M059J (cell line): ENCODE measurements at places on chromosomes 1 and 21. TPM values are rescaled to one million over a fixed set of nuclear protein-coding genes. Genes with fewer than 3 reads are reported as not detected.

GRCh38 chr1:210001751-210002150 lies 63.7 kb downstream of the SYT14 start:
- DNase-seq: peak; percentile 63

DNA sequence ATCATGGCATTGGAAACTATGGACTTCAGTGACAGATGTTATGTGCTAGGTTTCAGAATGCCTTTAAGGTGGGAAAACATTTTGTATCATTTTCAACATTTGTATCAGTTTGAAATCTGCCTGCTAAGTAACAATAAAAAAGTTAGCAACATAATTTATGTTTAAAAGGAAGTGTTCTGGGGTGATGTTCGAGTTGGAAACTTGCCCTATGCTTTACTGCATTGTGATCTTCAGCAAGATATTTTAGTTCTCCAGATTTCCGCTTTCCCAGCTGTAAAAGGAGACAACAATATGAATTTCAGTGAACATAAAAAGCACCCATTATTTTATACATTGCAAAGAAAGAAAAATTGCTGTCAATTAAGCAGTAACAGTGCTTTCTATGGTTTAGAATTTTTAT lies 187.4 kb downstream of the DISC1 start:
- no peak for DNase-seq

DNA sequence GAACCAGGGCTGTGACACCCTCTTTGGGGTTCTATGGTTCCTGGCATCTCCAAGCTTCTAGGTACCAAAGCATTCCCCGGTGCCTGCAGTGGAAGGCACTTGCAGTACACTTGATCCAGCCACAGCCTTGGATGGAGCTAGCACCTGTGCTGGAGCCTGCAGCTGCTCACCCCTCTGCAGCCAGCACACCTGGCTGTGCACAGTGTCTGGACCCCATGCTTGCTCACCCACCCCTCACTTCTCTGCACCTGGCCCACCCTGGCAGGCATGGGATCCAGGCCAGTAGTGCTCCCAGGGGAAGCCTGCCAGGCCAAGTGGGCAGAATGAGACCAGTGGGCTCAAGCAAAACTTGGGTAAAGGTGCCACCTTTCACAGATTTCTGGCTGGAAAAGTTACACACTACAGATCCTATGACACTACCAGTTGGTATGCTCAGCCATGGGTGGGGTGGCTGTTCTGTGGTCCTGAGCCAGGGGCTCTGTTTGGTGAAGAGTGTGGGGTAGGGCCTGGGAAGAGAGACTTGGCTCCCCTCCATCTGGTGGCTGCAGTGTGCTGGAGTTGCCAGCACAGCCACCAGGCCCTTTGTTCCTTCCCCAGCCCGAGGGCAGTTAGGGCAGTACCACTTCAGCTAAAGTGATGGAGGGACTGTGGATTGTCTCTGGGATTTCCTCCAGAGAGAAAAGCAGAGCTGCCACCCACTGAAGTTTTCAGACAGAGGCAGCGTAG lies 157.8 kb upstream of the LRRC7 start:
- no peak for DNase-seq

- peak; percentile 66 for DNase-seq
These were observed 10.8 kb upstream of the A3GALT2 start for GRCh38 chr1:33331444-33332356.

DNA sequence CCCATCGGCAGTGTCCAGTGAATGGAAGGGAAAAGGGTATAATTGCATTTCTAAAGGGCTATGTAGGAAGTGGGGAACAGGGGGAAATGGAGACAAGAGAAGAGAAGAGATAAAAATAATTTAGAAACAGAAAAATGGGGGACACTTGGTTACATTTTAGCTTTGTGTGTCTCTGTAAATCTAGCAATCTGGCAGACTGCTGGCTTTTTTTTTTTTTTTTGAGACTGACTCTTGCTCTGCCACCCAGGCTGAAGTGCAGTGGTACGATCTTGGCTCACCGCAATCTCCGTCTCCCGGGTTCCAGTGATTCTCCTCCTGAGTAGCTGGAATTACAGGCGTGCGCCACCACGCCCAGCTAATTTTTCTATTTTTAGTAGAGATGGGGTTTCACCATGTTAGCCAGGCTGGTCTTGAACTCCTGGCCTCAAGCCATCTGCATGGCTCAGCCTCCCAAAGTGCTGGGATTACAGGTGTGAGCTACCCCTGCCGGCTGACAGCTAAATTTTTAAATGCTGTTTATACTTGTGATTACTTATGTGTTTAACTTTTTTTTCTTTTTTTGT lies 53.4 kb downstream of the AGPAT3 start:
- DNase-seq: no peak

GRCh38 chr1:154744352-154745035 lies 125.6 kb downstream of the KCNN3 start:
- no peak for DNase-seq

- no peak for DNase-seq
These were observed 22.8 kb downstream of the CDC7 start for GRCh38 chr1:91523482-91523881.

DNA sequence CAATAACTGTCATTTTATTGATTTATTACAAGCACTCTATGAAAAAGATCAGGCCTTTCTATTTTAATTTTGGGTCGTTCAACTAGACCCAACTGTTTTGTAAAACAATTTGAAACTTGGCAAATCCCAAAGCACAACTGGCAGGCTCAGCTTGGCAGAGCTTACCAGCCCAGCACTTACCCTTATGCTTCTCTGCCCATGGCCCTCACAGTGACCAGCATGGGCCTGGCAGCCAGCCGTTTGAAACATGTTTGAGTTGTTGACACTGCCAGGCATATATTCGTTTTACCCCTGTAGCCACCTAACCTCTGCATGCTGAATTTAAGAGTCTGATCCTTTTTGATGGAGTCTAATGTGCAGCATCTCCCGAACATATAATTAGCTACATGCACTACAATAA lies 796.7 kb upstream of the ADGRL2 start:
- no peak for DNase-seq

The ZFP69B gene
- total RNA-seq: 2.2 and 2.5 TPM in 2 replicates

The AGRN gene
- 117 and 282 TPM in 2 replicates for total RNA-seq

The SPSB1 gene
- total RNA-seq: 9.2 and 14.3 TPM in 2 replicates

The TMPRSS2 gene
- total RNA-seq: 2.3 and 5.5 TPM in 2 replicates
